ENCODE measurements at places on chromosomes 5 and 9.

DNA sequence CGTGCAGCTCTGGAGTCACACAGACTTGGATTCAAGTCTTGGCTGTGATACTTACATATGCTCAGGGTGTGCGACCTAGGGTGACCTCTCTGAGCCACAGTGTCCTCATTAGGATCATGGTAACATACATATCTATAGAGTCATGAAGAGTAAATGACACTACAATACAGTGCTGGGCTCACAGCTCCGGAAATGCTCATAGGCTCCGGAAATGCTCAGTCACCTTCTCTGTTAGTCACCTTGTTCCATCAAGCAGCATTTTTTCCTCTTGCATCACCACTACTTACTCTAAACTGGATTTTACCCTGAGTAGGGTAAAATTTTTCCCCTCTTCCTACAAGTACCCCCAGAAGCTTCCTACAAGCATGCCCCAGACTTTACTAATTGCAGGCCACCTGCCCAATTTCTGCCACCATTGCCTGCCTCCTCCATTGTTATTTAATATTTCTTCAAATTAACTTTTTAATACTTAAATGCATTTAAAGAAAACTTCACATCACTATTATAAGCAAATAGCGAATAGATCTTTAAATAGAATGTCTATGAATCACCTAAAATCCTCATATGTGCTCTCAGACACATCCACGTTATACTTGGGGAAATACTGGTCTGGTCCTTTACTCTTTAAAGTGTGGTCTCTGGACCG lies 147.6 kb upstream of the SPRY4 start:
- no peak for DNase-seq

GRCh38 chr5:116365006-116365496 lies 209.6 kb downstream of the SEMA6A start:
- DNase-seq, result no peak

GRCh38 chr5:42520957-42521356 lies 97.7 kb downstream of the GHR start:
- no peak for DNase-seq

DNA sequence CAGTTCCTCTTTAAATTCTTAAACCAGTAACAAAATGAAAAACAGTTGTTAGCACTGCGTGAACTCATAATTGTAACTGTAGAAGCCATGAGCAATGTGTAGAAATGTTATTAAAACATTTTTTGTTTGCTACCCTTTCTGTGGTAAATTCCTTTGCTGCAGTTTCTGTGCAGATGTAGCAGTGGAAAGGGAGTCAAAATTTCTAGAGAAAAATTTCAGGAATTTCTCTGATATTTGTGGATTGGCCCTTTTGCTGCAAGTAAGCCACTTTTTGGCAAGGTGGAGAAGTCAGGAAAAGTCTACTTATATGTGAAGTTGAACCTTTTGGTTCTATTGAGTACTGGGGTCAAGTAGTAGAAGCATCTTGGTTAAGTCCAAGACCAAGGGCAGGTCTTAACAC lies 10.1 kb downstream of the FBXL7 start:
- no peak for DNase-seq

- DNase-seq, result no peak
Observed at GRCh38 chr9:16099732-16100536, 547.1 kb downstream of the CCDC171 start.

DNA sequence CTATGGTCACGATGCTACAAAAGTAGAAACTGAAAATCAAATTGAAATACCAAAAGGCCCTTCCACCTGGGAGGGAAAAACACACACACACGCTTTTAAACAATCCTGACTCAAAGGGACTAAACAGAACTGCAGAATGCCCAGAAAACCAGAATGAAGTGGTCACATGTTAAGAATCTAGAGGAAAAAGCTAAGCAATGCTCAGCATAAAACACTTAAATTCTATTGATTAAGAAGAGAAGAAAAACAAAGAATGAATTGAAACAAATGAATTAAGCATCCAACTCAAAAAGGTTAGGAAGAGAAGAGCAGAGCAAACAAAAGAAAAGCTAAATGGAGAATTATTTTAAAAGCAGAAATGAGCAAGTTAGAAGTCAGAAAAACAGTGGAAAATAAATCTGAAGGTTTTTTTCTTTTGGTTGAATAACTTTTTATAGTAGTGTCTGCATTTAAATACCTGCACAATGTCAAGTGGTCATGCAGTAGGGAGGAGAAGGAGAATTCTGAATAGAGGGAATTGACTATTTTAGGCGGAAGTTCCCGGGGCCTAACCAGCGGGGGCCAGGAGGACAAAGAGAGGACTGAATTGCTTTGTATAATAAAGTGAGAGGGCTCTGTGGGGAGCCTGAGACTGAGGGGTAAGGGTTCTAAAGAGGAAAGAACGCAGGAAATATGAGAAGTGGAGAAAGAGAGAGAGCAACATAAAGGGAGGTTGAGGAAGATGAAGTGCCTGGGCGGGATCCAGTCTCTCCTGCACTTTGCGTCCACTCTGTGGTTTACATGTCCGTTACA lies 146.8 kb downstream of the ATPSCKMT start:
- no peak for DNase-seq

DNA sequence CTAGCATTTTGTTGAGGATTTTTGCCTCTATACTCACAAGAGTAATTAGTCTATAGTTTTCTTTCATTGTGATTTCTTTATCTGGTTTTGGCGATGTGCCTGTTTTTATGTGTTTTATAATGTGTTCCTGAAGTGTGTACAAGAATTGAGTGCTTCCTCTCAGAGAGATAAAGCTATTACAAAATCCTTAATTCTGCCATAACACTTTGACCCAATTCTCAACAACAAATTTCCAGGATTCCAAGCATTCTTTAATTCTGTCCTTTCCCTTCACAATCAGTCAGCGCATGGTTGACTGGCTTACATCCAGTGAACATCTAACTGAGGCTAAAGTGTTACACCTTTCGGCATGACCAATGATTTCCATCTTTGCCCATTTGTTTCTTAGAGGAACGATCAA lies 282.9 kb upstream of the MVB12B start:
- DNase-seq, result no peak

DNA sequence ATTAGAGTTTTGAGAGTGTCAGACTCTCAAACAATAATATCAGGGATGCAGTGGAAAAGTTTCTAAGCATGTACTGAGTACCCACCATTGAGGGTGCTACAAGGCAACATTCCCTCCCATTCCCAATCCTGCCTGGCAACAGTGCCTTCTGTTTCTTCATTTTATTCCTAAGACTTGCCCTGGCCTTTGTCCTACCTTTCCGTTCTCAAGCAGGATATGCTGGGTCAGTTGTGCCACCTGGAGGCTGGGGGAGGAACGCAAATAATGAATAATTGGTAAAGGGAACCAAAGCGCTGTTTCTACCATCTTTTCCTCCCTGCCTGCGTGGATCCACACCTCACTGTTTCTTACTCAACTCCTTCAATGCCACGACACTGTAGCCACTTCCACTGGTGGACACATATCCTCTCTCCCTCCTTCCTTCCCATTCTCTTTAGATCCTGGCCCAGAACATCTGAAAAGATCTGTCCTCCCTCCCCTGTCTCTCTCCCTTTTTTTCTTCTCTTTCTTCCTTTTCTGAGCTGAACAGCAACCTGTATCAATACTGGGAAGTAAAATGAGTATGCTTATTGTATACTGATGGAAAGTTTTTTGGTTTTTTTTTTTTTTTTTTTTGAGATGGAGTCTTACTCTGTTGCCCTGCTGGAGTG lies 149.5 kb downstream of the C9orf152 start:
- DNase-seq, result no peak
